Spinal cord (tissue), 10 donors: ENCODE measurements at places on chromosomes 4 and X.
A peak's percentile ranks its signal among the peaks of the same experiment; 100 is the strongest.

DNA sequence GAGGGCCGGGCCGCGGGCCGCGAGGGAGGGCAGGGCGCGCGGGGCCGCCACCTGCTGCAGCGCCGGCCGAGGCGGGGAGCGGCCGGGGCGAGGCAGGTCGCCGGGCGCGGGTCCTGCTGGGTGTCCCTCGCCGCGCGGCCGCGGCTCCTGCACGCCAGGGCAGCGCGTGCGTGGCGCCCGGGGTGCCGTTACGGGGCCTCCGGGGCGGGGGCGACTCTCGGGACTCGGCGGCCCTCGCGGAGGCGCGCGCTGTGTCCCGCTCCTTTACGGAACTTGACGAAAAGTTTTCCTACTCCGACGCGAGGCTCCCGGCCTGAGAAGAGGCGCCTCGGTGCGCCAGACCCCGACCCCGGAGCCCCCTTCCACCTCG, 329 bp downstream of the TBC1D14 start:
- no peak for DNase-seq

DNA sequence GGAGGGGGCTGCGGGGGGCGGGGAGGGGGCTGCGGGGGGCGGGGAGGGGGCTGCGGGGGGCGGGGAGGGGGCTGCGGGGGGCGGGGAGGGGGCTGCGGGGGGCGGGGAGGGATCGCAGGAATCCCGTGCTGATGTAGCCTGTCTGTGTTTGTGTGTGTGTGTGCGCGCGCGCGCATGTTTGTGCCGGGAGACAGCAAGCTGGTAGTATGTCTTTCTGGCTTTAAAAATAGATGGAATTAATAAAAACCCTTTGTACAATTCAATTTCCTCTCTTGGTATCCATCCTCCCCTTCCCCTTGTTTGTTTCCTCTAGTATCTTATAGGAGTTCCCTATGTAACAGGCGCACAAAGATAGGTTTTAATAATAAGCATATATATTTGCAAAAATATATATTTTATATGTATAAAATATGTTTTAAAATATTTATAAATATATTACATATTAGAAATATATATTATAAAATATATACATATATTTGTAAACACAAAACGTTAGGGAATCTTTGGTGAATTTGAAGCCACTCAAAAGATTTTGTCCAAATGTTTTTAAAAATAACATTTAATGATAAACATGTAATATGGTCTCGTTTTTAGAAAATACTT, 782 bp downstream of the ARHGAP24 start:
- peak; percentile 87 for DNase-seq

DNA sequence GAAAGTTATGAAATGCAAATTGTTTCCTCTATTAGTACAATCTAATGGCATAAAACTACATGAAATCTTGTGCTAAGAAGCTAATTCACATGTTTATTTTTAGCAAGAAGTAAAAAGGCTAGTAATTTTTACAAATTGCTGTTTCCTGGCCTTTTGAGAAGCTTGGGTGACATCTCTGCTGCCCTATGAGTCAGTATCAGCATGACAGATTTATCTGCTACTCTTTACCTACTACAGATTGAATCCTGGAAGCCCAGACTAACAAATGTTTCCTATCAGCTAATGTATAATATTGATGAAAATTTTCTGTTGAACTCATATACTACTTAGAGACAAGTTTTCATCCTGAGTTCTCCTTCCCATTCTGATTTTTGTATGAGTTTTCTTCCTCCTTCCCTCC, 232.4 kb downstream of the DCTD start:
- DNase-seq: no peak

GRCh38 chrX:153554519-153555167, 37.2 kb downstream of the ATP2B3 start:
- no peak for DNase-seq

- DNase-seq: no peak
Observed at GRCh38 chr4:184816962-184817361, 8.8 kb downstream of the ACSL1 start.

DNA sequence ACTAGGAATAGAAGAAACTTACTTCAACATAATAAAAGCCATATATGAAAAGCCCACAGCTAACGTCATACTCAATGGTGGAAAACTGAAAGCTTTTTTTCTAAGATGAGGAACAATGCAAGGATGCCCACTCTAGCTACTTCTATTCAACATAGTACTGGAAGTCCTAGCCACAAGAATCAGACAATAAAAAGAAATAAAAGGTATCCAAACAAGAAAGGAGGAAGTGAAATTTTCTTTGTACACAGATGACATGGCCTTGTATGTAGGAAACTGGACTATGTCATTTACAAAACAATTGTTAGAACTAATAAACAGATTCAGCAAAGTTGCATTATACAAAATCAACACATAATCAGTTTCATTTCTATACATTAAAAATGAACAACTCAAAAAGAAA, 25.5 kb upstream of the NXT2 start:
- no peak for DNase-seq

DNA sequence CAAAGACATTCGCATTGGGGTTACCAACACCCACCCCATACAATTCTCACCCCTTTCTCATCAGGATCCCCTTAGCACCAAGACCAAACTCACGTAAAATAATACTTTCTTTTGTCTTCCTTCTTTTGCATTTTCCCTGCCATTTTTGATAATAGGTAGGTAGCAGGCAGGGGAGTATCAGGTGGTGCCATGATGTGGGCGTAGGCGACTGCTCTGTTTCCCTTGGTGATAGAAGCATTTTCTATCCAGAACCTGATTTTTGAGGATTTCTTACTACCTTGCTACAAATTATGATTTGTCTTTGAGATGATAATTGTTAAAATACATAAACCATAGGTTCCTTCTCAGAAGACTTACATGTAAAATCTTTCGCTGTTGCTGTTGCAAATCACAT, 150.3 kb downstream of the DCTD start:
- DNase-seq: no peak
